CD4-positive, alpha-beta memory T cell (primary cell): ENCODE measurements at places on chromosomes 1 and 21. TPM values are rescaled to one million over a fixed set of nuclear protein-coding genes. Genes with fewer than 3 reads are reported as not detected.

GRCh38 chr1:56285554-56286402 lies 293.6 kb downstream of the PLPP3 start:
- DNase-seq = no peak

- DNase-seq = no peak
Observed at GRCh38 chr1:212459656-212460055, 26.9 kb downstream of the NENF start.

DNA sequence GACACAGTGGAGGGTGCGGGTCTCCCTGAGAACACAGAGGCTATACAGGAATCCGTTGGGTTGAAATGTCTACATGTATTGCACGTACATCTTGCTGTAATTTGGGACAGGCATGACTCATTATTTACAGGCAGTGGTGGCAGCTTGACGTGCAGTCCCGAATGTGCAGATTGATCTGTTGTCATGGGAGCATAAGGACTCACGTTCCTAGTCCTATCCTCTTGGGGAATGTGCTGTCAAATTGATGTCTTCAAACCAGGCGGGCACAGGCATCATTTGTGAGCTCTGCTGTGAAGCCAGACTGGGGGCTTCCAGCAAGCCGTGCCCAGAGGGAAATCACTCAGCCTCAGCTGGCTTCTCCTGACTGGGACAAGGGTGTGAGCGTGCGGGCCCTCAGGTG lies 40.5 kb downstream of the S100B start:
- no peak for DNase-seq

DNA sequence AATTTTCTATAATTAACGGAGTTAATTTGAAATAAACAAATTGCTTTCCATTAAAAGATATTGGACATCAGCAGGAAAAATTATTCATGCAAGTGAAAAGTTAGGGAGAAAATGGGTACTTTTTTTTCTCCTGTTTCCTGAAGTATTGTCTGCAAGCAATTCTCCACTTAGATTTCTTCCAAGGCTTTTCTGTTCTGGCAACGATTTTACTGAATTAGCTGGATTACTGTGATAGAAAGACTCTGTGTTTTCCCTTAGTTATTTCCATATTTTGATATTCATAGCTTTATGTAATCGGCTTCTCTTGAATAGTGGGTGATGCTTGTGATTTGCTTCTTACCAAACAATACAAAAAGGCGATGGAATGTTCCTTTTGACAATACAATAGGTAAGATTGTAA lies 1333.9 kb downstream of the AMY1C start:
- DNase-seq = no peak

CACNA1S gene
- not detected for polyA plus RNA-seq

OLFML3 gene
- not detected for polyA plus RNA-seq

HSD3B1 gene
- not detected for polyA plus RNA-seq
